ENCODE measurements at places on chromosomes 16 and 17. TPM values are rescaled to one million over a fixed set of nuclear protein-coding genes. Genes with fewer than 3 reads are reported as not detected.

DNA sequence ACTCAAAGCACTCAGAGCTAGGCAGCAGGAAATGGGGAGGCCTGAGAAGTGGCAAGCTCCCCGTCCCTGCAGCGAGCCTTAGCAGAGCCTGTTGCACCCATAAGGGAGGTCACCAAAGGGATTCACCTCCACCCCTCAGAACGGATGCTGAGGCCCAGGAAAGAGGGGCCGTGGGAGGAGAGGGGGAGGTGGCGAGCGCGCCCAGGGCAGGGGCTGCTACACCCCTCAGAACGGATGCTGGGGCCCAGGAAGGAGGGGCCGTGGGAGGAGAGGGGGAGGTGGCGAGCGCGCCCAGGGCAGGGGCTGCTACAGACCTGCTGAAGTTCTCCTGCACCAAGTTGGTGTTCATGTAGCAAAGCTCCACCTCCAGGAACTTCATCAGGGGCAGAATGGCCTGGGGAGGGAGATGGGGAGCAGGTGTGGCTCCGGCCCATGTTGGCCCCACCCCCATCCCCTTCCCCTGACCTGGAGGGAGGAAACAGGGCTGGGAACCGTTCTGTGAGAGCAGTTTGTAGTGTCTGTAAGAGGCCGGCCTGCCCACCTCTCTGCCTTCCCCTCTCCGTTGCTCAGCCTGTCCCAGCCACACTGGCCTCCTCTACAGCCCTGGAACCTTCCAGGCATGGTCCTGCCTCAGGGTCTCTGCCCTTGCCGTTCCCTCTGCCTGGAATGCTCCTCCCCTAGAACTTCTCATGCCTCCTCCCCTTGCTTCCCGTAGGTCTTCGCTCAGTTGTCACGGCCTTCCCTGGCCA, 11.4 kb downstream of the UNC13D start:
- H3K27me3 ChIP-seq = no peaks in the 10 kb centered on the region
- no peaks in the 10 kb centered on the region for H3K4me1 ChIP-seq
- H3K27ac ChIP-seq = no peak overlapping the region
- DNase-seq = no peak
- H3K4me3 ChIP-seq = no peak overlapping the region
- peaks cover 48% of the 10 kb centered on the region for H3K36me3 ChIP-seq

DNA sequence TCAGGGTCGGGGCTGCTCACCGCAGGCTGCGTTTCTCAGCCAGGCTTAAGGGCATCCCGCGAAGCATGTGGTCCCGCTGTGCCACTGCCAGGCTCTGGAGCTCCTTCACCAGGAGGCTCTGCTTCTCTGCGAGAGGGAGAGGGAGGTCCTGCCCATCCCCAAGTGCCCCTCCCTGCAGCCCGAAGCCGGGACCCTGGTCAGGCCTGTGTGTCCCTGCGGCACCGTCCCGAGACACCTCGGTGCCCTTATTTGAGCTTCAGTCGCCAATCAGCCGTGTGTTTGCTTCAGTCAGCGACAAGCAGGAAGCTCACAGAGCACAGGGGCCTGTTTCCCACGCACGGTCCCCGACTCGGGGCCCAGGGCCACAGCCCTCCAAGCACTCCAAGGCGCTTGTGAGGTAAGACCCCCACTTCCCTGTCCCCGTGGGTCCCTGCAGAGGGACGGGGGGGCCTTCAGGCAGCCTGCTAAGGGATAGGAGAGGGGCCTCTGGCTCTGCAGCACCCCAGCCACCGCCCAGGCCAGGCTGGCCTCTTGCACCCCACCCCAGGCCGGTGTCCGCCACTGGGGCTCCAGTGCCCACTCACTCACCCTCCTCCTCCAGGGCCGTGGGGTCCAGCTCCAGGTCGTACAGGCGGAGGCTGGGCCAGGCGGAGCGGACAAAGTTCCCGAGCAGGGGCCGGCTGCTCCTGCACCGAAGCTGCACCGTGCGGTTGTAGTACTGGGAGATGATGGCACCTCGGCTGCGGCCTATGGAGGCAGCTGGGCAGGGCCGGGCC, 3.2 kb downstream of the TMC6 start:
- DNase-seq = no peak
- H3K27ac ChIP-seq = no peak overlapping the region
- H3K4me3 ChIP-seq = peak overlapping the region; percentile 11
- peaks cover 9% of the 10 kb centered on the region for H3K4me1 ChIP-seq
- peaks cover 35% of the 10 kb centered on the region for H3K27me3 ChIP-seq

GRCh38 chr16:85989863-85990643, 91.1 kb downstream of the IRF8 start:
- no peak overlapping the region for H3K27ac ChIP-seq
- H3K4me1 ChIP-seq = no peaks in the 10 kb centered on the region
- no peaks in the 10 kb centered on the region for H3K36me3 ChIP-seq
- no peaks in the 10 kb centered on the region for H3K27me3 ChIP-seq
- DNase-seq = no peak
- no peak overlapping the region for H3K4me3 ChIP-seq

DNA sequence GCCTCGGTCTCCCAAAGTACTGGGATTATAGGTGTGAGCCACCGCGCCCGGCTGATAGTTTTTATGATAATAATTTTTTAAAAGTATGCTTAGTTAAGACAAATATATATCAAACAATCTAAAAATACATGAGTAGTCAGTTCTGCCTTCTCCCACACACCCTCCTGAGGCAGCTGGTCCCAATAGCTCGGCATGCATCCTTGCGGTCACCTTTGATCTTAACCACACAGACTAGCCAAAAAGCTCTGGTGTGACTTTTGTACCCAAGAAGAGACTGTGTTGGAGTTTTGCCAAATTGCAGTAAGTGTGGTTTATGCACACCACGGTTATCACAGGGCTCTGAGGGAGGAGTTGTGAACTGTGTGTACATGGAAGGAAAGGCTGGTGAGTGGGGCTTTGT, 25.6 kb downstream of the ATP6V0A1 start:
- H3K27ac ChIP-seq = no peak overlapping the region
- H3K36me3 ChIP-seq = peaks cover 100% of the 10 kb centered on the region
- no peak for DNase-seq
- H3K4me1 ChIP-seq = peaks cover 3% of the 10 kb centered on the region
- H3K27me3 ChIP-seq = no peaks in the 10 kb centered on the region

GRCh38 chr16:18839555-18839954, 38.2 kb upstream of the ARL6IP1 start:
- no peak overlapping the region for H3K4me3 ChIP-seq
- peaks cover 4% of the 10 kb centered on the region for H3K4me1 ChIP-seq
- DNase-seq = no peak
- peaks cover 98% of the 10 kb centered on the region for H3K36me3 ChIP-seq
- peak overlapping the region; percentile 11 for H3K27ac ChIP-seq

DNA sequence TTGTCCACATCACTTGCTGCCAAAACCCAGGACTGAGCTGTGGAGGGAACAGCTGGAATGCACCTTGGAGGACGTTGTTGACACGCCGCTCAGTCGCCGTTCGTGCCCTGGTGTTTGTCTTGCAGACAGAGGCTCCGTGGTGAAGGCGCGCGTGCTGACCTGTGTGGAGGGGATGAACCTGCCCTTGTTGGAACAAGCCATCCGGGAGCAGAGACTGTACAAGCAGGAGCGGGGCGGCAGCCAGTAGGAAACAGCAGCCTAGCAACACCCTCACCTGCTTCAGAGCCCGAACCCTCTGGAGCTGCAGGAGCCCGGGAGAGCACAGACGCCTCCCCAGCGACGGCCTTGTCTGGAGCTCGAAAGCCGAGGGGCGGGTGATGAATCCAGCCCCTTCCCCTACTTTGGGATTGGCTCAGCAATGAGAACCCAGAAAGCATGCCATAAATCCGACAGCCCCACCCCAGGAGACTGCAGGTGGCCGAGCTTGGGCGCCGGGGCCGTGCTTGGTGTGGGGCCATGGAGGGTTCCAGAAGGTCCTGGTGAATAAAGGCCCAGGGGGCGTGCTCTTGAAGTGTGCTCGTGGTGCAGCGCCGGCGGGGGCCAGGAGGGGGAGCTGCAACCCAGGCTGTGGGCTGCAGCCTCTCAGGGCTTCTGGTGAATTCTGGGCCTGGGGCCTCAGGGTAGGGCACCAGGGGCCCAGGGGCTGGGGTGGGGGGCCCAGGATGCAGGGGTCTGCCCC, 470 bp upstream of the CDK3 start:
- peak; percentile 58 for DNase-seq
- no peaks in the 10 kb centered on the region for H3K4me1 ChIP-seq
- no peaks in the 10 kb centered on the region for H3K27me3 ChIP-seq
- H3K27ac ChIP-seq = no peak overlapping the region

DNA sequence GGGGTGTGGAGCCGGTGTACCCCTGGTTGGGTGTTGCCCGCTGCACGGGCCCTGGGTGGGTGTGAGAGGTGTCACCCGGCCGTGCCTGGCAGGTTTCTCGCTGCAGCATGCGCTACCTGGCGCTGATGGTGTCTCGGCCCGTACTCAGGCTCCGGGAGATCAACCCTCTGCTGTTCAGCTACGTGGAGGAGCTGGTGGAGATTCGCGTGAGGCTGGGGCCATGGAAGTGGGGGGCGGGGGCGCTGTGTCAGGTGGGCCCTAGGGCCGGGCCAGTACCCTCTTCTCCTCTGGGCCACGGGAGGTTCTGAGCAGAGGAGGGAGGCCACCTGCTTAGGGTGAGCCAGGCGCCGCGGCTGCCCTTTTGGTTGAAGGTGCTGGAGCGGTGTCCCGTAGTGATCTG, 13.4 kb downstream of the DEF8 start:
- peaks cover 80% of the 10 kb centered on the region for H3K36me3 ChIP-seq
- H3K4me1 ChIP-seq = no peaks in the 10 kb centered on the region
- H3K4me3 ChIP-seq = no peak overlapping the region
- no peaks in the 10 kb centered on the region for H3K27me3 ChIP-seq
- no peak overlapping the region for H3K27ac ChIP-seq

DNA sequence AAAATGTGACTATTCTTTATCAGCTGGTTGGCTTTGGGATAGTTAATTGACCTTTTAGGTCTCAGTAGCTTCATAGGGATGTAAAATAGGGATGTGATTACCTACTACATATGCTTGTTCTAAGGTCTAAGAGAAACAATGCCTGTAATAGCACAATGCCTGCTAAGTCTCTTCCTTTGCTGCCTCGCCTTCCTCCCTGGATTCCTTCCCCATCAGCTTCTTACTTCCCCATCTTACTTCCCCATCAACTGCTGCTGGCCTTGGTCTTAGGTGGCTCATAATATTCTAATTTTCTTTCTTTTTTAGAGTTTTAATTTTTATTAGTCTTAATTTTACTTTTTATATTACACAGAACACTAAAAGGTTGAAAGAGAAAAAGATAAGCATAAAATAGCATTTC, 59.2 kb upstream of the GOT2 start:
- no peak overlapping the region for H3K27ac ChIP-seq
- no peaks in the 10 kb centered on the region for H3K36me3 ChIP-seq
- no peaks in the 10 kb centered on the region for H3K4me1 ChIP-seq
- DNase-seq = no peak

- DNase-seq = no peak
- H3K27ac ChIP-seq = no peak overlapping the region
- H3K4me1 ChIP-seq = peaks cover 6% of the 10 kb centered on the region
- no peak overlapping the region for H3K4me3 ChIP-seq
- no peaks in the 10 kb centered on the region for H3K27me3 ChIP-seq
Observed at GRCh38 chr16:11543661-11544393, 42.9 kb downstream of the LITAF start.

DNA sequence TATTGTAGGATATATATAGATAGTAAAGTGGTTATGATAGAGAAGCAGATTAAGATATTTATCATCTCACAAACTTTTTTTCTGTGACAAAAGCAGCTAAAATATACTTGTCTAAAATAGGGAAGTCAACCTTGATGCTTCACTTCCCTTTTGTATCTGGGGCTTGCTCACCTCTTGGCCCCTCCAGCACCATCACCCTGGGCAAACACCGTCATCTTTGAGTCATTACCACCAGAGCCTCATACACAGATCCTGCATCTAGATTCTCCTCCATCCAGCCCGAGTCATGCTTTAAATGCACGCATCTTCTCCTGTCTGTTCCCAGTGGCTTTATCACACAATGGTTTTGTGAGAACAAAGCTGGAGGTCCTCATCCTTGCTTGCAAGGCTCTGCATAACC, 1062.7 kb upstream of the EEF2KMT start:
- H3K36me3 ChIP-seq = no peaks in the 10 kb centered on the region
- H3K27me3 ChIP-seq = no peaks in the 10 kb centered on the region
- DNase-seq = no peak
- H3K4me1 ChIP-seq = no peaks in the 10 kb centered on the region
- no peak overlapping the region for H3K4me3 ChIP-seq
- no peak overlapping the region for H3K27ac ChIP-seq

DNA sequence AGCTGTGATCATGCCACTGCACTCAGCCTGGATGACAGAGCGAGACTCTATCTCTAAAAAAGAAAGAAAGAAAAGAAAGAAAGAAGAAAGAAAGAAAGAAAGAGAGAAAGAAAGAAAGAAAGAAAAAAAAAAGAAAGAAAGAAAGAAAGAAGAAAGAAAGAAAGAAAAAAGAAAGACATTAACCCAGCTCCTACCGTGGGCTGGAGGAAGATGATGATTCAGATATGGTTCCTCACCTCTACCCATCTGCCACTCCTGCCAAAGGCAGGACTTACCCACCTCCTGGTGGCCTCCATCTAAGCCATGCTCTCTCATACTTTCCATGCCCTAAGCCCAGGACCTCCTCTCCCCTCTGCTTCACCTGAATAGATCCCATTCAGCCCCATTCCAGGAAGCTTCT, 93.3 kb upstream of the LHX1 start:
- no peaks in the 10 kb centered on the region for H3K4me1 ChIP-seq
- no peaks in the 10 kb centered on the region for H3K36me3 ChIP-seq
- H3K27me3 ChIP-seq = peaks cover 6% of the 10 kb centered on the region

GRCh38 chr16:17270111-17270510, 200.6 kb downstream of the XYLT1 start:
- no peaks in the 10 kb centered on the region for H3K36me3 ChIP-seq
- H3K27me3 ChIP-seq = no peaks in the 10 kb centered on the region
- no peak for DNase-seq
- peak overlapping the region; percentile 33 for H3K27ac ChIP-seq
- peaks cover 26% of the 10 kb centered on the region for H3K4me1 ChIP-seq
- peak overlapping the region; percentile 24 for H3K4me3 ChIP-seq

DNA sequence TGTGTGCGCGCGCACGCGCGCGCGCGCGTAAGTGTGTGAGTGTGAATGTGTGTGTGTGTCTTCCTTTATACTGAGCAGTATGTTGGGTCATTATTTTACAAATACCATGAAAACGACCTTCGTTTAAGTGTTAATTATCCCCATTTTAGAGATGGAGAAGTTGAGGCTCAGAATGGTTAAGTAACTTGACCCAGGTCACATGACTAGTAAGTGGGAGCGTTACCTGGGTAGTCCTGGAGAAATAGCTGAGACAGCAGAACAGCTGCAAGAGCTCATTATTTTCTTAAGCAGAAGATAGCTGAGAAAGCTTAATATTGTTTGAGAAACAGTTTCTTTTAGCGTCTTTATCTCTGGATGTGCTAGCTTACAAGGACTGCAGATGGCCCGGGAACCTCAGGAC, 78.8 kb downstream of the IRX3 start:
- H3K36me3 ChIP-seq = no peaks in the 10 kb centered on the region
- no peaks in the 10 kb centered on the region for H3K27me3 ChIP-seq
- H3K4me3 ChIP-seq = no peak overlapping the region
- H3K4me1 ChIP-seq = no peaks in the 10 kb centered on the region

GRCh38 chr17:34532281-34533065, 46.9 kb upstream of the TMEM132E start:
- H3K4me3 ChIP-seq = no peak overlapping the region
- no peaks in the 10 kb centered on the region for H3K36me3 ChIP-seq
- no peaks in the 10 kb centered on the region for H3K4me1 ChIP-seq
- no peak overlapping the region for H3K27ac ChIP-seq

The TNFSF12 gene
- 16.7 TPM for total RNA-seq

The FBXL19 gene
- total RNA-seq = 4.1 TPM

The VAT1 gene
- 29.6 TPM for total RNA-seq

The TPSB2 gene
- total RNA-seq = 5.9 TPM

The PIRT gene
- total RNA-seq = not detected

The ACE gene
- 2.0 TPM for total RNA-seq

The C16orf46 gene
- total RNA-seq = 0.36 TPM

The CTRB1 gene
- total RNA-seq = 3.9 TPM

The KRTAP1-1 gene
- not detected for total RNA-seq

The IRX6 gene
- total RNA-seq = 0.32 TPM

The FOXF1 gene
- 0.12 TPM for total RNA-seq

The SNX11 gene
- total RNA-seq = 10.1 TPM

The HS3ST3A1 gene
- total RNA-seq = 0.13 TPM

The TBC1D3D gene
- total RNA-seq = not detected
